ENCODE measurements at places on chromosomes 16 and 17. TPM values are rescaled to one million over a fixed set of nuclear protein-coding genes. Genes with fewer than 3 reads are reported as not detected.

TPSD1 gene
- not detected for total RNA-seq

SLC6A2 gene
- total RNA-seq, result not detected

PRR15L gene
- not detected for total RNA-seq

RCVRN gene
- not detected for total RNA-seq

TMEM238L gene
- total RNA-seq, result not detected

CMTM2 gene
- total RNA-seq, result 0.78 TPM

PRAC2 gene
- not detected for total RNA-seq

CALB2 gene
- not detected for total RNA-seq

C16orf74 gene
- total RNA-seq, result not detected

ATAD5 gene
- total RNA-seq, result 35.8 TPM

TEX19 gene
- total RNA-seq, result not detected

ABI3 gene
- 36.1 TPM for total RNA-seq

PIK3R6 gene
- 7.6 TPM for total RNA-seq

TBC1D3I gene
- 1.8 TPM for total RNA-seq

RNU2-1 gene
- 6,034 TPM for total RNA-seq

GDPD1 gene
- total RNA-seq, result 2.6 TPM

CD300LG gene
- total RNA-seq, result not detected

NT5C3B gene
- total RNA-seq, result 51.2 TPM

CRK gene
- 15.5 TPM for total RNA-seq

PABPN1L gene
- not detected for total RNA-seq

NPIPA7 gene
- total RNA-seq, result 5.3 TPM

MT1F gene
- 3.1 TPM for total RNA-seq

KRT9 gene
- not detected for total RNA-seq

KRTAP1-1 gene
- total RNA-seq, result not detected

MYL4 gene
- total RNA-seq, result 0.53 TPM

ENPP7 gene
- total RNA-seq, result 0.50 TPM

BCL6B gene
- 2.3 TPM for total RNA-seq

CFAP97D1 gene
- not detected for total RNA-seq

HBA2 gene
- total RNA-seq, result not detected

TOP2A gene
- total RNA-seq, result 257 TPM

TMC8 gene
- 250 TPM for total RNA-seq

RAD51D gene
- total RNA-seq, result 23.9 TPM

DLG4 gene
- 5.9 TPM for total RNA-seq

PTX4 gene
- total RNA-seq, result not detected

All from activated T-helper 17 cell treated with anti-CD3 and anti-CD28 coated beads, Interleukin-2, amount 50 U/mL, for 72 hours (primary cell).